ENCODE measurements at places on chromosomes 13 and 19.

- no peak for DNase-seq
These were observed 88.6 kb upstream of the MYCBP2 start for GRCh38 chr13:77415253-77416071.

DNA sequence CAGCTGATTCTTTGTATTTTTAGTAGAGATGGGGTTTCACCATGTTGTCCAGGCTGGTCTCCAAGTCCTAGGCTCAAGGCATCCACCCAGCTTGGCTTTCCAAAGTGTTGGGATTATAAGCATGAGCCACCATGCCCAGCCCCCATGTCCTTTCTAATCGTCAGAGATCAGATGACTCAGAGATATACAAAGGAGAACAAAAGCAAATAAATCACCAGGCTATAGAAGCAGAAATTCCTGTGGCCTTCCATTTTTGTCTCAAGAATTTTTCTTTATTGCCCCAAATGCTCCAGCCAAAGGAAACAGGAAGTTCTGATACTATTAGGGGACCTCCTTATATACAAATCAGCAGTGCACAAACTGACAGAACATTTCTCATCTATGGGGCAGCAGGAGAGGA is 207.8 kb downstream of the RFC3 start:
- no peak for DNase-seq

DNA sequence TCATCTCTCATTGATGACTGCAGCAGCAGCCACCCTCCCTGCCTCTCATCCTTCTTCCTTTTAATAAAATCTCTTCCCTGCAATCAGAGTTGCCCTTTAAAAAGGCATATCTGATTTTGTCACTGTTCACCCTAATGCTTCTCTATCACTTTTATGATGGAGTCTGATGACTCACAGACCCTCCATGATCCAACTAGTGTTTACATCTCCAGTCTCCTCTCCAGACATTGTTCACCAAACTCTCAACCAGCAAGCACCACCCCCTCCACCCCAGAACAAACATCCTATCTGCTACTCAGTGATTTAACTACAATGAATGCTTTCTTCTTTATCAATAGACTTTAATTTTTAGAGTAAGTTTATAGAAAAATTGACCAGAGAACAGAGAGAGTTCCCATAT is 59.5 kb downstream of the TNFSF11 start:
- no peak for DNase-seq

DNA sequence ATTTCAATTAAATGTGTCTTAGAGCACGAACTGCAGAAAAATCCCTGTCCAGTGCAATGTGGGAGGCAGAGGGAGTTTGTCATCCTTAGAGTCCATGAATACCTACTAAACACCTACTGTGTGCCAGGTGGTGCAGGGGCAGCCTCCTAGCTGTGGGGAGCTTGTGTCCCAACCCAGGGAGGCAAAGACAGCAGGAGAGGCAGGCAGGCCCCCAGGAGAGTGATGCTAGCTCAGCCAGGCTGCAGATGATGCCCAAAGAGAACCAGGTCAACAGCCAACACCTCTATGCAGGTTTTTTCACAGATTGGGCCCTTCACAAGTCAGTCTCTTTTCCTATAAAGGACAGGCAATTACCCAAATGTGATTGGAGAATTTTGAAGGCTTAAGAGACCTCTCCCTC is 108.2 kb upstream of the UQCRFS1 start:
- no peak for DNase-seq

DNA sequence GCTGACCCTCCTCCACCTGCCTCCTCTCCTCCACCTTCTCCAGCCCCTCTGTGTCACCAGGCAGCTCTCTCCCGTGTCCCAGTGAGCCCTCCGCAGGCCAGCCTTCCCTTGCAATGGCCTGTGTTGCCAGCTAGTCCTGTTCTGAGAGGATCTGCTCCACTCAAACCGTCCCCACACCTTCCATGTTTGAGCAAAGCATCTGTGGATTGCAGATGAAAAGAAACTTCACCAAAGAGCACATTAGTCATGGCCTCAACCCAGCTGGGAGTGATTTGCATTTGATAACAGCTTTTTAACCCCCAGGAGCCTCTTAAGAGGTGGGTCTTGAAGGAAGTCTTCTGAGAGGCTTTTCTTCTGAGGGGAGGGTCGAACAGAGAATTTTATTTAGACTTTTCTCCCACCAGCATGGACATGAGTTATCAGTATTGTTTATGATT is 72.8 kb downstream of the COL4A2 start:
- DNase-seq: no peak

DNA sequence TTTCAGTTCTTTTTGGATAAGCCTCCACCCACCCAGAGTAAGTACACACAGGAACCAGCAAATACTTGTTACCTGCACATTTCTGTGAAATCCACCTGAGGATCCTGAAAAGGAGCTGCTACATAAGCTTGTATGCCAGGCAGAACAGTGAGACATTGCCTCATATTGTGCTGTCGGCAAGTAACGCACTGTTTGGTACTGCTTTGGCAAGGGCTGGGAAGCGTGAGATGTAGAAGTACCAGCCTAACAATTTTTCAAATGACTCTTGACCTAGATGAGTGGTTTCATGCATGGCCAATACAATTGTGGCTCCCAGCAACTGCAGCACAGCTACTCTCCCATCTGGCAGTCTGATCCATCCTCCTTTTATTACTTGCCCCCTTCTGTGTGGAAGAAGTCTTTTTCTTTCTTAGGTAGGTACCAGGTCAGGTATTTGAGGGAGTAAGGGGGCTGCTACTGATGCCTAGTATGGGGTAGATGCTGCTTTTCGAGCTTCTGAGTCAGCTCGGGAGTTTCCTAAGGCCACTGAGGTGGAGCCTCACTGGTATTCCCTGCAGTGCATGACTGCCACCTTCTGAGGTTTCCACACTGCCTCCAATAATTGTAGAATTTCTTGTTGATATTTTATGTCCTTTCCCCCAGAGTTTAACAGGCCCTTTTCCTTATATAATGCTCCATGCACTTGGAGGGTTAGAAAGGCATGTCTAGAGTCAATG is 52.2 kb downstream of the ZNF737 start:
- peak; percentile 13 for DNase-seq

DNA sequence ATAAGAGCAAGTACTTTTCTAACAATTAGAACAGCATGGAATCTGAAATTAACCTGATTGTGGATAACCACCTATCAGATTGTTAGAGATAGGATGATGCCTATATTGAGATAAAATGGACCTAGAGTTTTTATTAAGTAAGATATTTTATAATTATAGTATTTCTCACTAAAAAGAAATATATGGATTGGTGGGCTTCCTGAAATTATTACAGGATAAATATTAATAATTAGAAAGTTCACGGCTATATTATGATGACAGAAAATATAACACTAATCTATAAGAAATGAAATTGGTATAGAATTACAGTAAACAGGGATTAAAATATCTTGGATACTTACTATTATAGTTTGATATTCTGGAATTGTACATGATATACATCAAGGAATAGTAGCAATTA is 378.0 kb upstream of the SPRY2 start:
- no peak for DNase-seq

DNA sequence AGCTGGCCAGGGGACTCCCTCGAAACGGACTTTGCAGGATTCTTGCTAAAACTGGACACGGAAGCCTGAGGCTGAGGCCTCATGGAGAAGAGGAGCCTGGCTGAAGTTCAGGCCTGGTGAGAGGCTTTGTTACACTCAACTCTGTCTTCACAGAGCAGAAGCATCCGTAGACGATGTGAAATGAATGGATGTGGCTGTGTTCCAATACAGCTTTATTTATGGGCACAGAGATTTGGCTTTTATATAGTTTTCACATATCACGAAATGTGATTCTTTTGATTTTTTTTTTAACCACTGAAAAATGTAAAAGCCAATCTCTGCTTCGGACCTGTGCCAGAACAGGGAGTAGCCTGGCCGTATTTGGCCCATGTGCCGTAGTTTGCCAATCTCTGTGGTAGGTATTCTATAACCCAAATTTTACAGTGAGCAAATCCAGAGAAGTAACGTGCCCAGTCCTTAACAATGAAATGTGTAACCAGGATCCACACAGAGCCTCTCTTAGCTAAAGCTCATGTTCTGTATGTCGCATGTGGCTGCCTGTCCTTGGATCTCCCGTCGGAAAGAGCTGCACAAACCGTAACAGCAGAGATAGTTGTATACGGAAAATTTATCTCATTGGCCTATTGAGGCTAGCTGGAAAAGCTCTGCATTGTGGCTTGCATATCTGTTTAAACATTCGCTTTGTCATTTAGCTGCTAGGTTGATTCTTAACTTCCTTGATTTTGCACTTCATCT is 171.6 kb upstream of the RNF113B start:
- DNase-seq: no peak
